ENCODE measurements at places on chromosomes 11 and 22.

GRCh38 chr11:79170321-79170720 lies 270.5 kb downstream of the TENM4 start:
- no peak for DNase-seq

DNA sequence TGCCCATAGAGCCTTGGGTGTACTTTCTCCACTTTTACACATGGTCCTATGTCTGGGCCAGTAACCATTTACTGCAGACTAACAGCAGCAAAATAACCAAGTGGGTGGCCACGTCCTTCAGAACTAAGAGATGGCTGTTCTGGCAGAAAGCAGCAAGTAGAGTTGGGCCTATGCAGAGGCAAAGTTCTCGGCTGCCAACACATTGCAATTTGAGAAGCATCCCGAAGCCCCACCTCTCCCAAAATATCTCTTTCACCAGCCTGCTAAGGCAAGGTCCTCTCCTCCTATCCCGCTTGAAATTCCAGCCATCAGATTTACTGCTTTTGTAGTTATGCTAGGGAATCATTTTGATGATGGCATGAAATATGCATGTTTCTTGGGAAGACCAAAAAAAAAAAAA lies 118.5 kb upstream of the APOA1 start:
- DNase-seq, result no peak

DNA sequence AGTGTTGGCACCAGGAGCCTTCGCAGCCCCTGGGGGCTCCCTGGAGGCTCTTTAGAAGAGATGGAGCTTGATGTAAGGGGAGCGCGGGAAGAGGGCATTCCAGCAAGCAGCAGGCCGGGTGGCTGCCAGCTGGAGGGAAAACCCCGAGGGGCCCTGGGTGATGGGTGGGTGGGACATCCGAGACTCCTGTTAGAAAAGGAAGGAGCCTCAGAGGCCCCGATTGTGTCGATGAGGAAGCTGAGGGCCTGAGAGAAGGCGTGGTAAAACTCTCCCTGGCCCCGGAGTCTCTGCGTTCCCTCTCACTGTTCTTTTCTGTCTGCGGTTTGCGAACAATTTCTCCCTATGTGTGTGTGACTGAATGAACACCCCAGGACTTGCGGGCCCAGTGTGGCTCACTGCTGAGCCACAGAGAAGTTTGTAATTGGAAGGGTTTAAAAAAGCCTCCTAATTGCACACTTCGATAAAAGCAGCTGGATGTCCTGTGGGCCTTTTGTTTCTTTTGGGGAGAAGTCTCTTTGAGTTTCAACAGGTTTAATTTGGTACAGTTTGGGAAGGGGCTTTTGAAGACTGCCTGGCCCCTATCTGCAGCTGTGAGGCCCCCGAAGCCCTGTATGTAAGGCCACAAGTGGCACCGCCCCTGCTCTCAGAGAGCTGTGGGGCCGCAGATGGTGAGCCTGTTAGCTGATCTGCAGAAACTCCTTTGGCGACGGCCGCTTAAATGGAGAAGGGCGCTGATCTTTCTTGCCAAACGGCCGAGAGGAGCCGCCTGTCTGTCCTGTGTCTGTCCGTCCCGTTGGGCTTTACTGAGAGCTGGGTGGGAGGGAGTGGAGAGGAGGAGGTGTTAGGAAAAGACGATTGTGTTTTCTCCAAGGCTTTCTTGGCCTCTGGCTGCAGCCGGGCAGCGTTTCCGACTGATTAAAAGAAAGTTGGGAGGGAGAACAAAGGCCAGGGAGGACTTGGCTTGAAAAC lies 2.0 kb downstream of the FBLN1 start:
- DNase-seq, result peak; percentile 9

GRCh38 chr11:115334932-115335788 lies 169.1 kb downstream of the CADM1 start:
- DNase-seq, result peak; percentile 18

DNA sequence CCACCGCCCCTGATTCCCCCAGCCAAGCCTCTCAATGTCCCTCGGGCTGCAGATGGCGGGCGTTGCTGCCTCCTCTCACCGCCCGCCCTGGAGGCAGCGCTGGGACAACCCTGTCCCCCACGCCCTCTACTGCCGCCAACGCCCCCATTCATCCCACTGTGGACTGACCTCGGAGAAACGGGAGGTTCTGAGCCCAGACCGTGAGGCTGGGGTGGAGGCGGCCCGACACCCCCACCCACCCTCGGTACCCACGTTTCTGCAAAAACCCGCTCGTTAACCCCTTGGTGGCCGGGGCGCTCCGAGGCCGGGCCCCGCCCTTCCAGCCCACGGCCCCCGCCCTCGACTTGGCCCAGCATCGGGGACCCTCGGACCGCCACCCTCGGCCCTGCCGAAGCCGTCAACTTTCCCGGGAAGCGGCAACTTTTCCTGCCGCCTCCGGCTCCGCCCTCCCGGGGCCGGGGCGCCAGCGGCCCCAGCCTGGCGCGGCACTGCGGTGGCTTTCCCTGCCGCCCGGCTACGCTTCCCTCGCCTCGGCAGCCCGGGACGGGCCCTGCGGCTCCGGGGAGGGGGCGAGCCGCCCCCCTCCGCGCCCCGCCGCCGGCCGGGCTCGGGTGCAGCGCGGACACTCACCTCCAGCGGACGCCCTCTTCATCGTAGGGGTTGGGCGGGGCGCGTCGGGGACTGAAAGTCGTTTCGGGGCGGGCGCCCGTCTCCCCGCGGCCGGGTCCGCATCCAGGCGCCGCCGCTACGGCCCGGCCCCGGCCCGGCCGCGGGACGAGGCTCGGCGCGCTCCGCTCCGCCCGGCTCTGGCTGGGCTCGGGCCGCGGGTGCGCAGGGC lies 458 bp downstream of the RTN4R start:
- no peak for DNase-seq

DNA sequence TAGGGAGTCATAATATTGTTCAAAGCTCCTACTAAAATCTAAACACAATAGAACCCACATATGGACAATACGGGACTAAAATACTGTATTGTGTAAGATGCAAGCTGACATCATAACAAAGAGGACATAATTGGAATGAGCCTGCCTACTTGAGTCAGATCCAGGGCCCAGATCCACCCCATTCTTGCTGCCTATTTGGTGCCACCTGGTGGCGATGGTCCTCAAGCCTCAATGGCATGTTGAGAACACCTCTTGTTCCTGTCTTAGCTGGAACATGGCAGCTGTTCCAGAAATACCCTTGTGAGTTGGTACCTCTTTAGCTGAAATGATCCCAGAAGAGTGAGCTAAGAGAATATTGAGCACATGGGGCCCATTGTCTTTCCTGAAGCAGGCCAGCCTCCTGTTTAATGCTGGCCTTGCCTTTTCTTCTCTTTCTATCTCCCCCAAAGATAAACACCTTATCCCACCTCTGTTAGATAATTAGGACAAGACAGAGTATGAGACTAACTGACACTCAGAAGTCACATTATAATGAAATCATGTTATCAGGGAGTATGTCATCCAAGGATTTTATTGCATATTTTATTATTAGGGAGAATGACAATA lies 680.9 kb upstream of the ANO5 start:
- DNase-seq, result peak; percentile 45

DNA sequence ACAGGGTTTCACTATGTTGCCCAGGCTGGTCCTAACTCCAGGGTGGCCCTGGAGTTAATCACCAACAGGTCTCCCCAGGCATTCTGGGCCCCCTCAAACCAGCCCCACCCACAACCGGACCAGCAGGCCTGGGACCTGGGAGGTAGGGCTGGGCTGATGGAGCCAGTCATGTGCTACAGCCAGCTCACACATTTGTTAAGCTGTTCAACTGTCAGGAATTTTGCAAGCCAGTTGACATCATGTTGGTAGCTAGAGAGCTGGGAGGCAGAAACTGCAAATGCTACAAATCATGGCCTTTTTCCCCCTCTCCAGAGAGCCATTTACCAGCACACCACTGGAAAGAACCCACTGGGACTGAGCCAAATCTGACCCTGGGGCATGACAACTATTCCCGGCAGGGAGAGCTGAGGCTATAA lies 6.8 kb downstream of the ARHGAP1 start:
- DNase-seq, result no peak
